ENCODE measurements at places on chromosomes 16 and 17.

- no peak for DNase-seq
Measured at GRCh38 chr16:50146479-50147435, 6.3 kb upstream of the TENT4B start.

DNA sequence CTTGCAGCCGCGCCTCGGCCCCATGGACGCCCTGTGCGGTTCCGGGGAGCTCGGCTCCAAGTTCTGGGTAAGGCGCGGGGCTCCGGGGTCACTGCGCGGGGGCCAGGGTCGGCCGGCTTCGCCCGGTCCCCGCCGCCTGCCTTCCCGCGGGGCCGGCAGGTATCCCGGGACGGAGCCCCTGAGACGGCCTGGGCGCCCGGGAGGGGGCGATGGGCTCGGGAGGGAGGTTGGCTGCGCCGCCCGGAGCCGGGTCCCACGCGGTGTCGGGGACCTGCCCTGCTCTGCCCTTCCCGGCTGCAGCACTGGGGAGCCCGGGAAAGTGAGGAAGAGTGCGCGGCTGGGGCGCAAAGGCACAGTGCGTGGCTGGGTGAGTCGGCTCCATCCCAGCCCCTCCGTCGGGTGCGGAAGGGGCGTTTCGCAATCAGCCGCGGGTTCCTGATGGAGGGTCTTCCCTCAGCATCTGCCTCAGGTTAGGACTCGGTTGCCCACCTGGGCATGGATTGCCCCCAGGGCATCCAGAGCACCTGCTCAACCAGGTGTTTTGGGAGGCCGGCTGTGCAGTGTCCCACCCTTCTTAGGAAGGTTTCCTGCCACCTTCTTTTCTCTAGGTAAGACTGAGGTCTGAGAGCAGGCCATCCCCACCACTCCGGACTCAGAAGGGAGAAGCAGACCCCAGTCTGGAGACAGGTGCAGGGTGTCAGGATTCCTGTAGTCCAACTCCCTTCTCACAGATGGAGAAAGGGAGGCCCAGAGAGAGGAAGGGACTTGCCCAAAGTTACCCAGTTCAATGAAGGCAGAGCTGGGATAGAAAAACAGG is 442 bp downstream of the ABCC3 start:
- no peak for DNase-seq

DNA sequence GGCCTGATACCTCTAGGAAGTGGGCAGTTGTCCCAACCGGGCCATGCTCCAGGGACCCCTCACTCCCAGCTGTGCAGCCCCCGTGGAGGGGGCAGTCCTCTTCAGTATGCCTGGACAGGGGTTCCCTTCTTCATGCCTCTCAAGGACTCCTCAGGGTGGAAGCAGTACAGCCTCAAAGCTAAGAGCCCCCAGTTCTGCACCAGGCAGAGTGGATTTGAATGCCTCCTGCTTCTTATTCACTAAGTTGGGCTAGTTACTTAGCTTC is 23.9 kb upstream of the ST6GALNAC1 start:
- DNase-seq = no peak

DNA sequence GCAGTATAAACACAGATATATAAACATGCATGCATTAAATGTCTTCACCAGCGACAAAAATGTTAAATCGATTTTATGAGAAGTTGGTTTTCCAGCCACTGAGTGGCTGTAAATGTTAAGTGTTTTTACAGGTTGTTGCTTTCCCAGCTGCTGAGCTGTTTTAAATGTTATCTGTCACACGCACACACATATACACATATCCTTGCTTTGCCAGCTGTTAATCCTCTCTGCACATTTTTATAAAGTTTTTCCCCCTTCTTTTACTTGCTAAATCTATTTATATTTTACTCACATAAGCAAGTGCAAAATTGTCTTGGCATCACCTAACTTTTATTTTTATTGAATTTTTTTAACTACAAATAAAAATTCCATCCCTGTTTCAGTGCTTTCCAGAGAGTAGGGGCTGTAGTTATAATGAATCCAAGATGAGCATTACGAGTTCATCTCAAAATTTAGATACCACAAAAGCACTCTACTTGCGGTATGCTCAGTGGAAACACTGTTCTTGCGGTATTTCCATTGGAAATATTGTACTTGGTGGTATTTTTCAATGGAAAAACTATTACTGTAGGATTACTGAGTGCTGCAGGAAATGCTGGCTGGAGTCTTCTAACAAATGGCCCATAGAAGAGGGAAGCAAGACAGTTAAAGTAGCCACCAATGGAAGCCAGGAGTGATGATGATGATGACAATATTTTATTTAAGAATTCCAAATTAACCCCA is 124.9 kb upstream of the KCNJ16 start:
- DNase-seq = no peak

All from esophagus squamous epithelium (tissue), 5 donors.